ENCODE measurements at places on chromosomes 11 and 22. TPM values are rescaled to one million over a fixed set of nuclear protein-coding genes. Genes with fewer than 3 reads are reported as not detected.

DNA sequence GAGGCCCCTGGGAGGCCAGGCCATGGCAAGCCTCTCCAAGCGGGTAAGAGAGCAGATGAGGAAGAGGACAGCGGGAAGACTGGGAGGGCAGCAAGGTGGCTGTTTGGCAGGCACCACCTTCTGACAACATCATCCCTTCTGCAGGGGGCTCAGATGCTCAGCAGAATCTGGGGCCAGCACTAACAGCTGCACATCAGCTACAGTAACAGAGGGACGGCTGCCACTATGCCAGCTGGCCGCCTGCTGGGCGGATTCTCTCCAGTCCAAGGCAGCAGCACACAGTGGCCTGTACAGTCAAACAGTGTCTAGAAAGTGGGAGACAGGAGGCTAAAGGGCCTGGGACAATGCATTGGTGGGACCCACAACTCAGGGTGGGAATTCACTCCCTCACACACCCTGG lies 10.7 kb upstream of the TXN2 start:
- no peak for DNase-seq
- H3K27me3 ChIP-seq: no peaks in the 10 kb centered on the region
- H3K27ac ChIP-seq: no peak overlapping the region
- H3K4me1 ChIP-seq: no peaks in the 10 kb centered on the region
- H3K36me3 ChIP-seq: no peaks in the 10 kb centered on the region
- H3K4me3 ChIP-seq: no peak overlapping the region

DNA sequence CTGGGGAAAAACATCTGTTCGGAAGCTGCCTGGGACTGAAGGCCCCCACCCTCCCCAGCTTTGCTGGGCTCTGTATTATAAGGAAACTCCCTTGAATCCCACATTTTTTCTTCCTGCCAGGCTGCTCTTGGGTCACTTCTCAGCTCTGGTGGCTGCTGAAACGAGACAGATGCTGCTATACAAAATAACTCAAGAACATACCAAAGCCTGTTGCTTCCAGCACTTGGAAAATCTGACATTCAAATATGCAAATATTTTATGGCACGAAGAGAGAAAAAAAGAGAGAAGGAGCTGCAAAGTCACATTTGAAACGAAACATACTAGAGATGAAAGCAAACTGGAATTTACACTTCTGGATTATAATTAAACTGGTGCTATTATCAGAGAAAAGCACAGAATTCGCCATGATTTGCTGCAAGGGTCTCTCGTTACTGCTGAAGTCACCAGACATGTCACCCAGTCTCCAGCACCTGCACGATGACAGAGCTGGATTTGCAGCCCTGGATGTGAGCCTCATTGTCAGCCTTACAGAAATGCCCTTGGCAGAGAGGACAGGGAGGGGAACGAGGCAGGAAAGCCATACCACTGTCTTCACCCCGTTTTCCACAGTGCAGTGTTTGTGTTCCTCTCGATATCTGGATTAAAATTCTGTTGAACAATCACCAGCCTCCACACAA lies 47.9 kb upstream of the IGSF9B start:
- no peaks in the 10 kb centered on the region for H3K4me1 ChIP-seq
- no peak for DNase-seq
- H3K36me3 ChIP-seq: no peaks in the 10 kb centered on the region
- no peak overlapping the region for H3K27ac ChIP-seq

- H3K36me3 ChIP-seq: peaks cover 41% of the 10 kb centered on the region
- no peak overlapping the region for H3K4me3 ChIP-seq
- no peak overlapping the region for H3K27ac ChIP-seq
- no peaks in the 10 kb centered on the region for H3K4me1 ChIP-seq
- H3K27me3 ChIP-seq: no peaks in the 10 kb centered on the region
Observed at GRCh38 chr22:21807544-21808529, 59.6 kb downstream of the MAPK1 start.

DNA sequence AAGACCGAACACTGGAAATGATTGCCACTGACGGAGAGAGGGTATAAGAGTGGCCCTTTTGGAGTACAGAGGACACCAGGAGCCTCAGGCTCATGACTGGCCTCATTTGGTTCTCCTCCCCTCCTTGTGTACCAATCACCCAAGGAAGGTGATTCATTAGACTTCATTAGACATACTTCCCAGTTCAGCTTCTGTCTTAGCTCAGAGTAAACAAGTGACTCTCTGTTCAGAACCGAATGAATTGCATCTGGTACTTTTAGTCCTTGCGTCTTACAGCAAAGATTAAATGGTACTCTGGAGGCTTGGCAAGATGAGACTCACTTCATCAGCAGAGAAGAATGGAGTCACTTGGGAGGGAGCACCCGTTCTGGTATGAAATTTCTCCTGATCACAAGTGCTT lies 75.2 kb downstream of the ZNRF3 start:
- no peaks in the 10 kb centered on the region for H3K27me3 ChIP-seq
- H3K27ac ChIP-seq: no peak overlapping the region
- H3K4me1 ChIP-seq: peaks cover 10% of the 10 kb centered on the region
- H3K4me3 ChIP-seq: no peak overlapping the region
- DNase-seq: no peak
- no peaks in the 10 kb centered on the region for H3K36me3 ChIP-seq

GRCh38 chr11:133834682-133835592 lies 10.4 kb downstream of the SPATA19 start:
- H3K27me3 ChIP-seq: no peaks in the 10 kb centered on the region
- H3K36me3 ChIP-seq: no peaks in the 10 kb centered on the region
- DNase-seq: peak; percentile 49

GRCh38 chr11:100890789-100891188 lies 203.7 kb downstream of the ARHGAP42 start:
- H3K27me3 ChIP-seq: no peaks in the 10 kb centered on the region
- DNase-seq: no peak
- H3K4me3 ChIP-seq: no peak overlapping the region

GRCh38 chr22:48873191-48873520 lies 954.5 kb downstream of the BRD1 start:
- no peaks in the 10 kb centered on the region for H3K36me3 ChIP-seq
- H3K4me1 ChIP-seq: no peaks in the 10 kb centered on the region
- H3K4me3 ChIP-seq: no peak overlapping the region
- no peak for DNase-seq
- no peaks in the 10 kb centered on the region for H3K27me3 ChIP-seq

- H3K4me3 ChIP-seq: no peak overlapping the region
- no peak for DNase-seq
- H3K27ac ChIP-seq: no peak overlapping the region
- H3K36me3 ChIP-seq: no peaks in the 10 kb centered on the region
- H3K27me3 ChIP-seq: no peaks in the 10 kb centered on the region
- no peaks in the 10 kb centered on the region for H3K4me1 ChIP-seq
Observed at GRCh38 chr11:126598344-126599216, 243.1 kb downstream of the ST3GAL4 start.

DNA sequence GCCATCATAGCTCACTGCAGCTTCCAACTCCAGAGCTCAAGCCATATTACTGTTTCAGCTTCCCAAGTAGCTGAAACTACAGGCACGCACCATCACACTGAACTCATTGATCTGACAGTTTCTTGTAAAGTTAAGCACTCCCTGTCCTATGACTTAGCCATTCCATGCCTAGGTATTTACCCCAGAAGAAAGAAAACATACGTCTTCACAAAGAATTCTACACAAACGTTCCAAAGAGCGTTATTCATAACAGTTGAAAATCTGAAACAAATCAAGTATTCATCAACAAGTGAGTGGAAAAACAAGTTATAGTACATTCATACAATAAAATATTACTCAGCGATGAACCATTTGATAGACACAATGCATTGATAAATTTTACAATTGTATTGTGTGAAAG lies 7.8 kb upstream of the NLRP10 start:
- H3K36me3 ChIP-seq: no peaks in the 10 kb centered on the region
- H3K4me3 ChIP-seq: no peak overlapping the region

DNA sequence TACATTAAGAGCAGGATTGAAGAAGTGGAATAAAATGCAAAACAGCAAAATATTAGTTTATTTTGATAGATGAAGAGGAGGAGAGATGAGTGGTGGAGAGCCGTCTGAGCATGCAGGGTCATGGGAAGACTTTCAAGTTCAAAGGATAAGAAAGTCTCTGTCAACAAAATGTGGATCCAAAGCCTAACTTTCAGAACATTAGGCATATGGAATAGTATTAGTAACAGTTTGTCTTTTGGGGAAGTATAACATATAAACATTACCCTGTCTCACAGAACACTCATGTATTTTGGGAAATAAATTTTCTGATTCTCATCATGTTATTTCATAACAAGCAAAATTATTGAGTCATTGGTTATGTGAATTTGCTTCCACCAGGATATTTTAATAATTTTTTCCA lies 104.3 kb upstream of the CEP126 start:
- H3K27ac ChIP-seq: no peak overlapping the region
- no peaks in the 10 kb centered on the region for H3K36me3 ChIP-seq
- H3K4me3 ChIP-seq: no peak overlapping the region
- no peaks in the 10 kb centered on the region for H3K4me1 ChIP-seq

DNA sequence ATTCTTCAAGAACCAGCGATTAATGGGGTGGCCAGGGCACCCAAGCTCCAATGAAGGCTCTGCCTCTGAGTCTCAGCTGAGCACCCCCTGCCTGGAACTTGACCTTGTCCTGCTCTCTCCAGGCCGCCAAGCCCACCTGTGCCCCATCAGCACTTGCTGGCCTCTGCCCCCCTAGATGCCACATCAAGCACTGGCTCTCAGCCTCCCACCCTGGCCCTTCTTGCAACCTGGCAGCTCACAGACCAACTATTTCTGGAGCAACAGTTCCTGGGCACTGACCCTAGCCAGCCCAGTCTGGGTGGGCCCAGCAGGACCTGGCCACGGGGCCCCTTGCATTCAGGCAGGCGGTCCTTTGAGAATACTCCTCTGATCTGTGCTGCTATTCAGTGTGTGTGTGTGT lies 98.8 kb upstream of the PITPNB start:
- H3K36me3 ChIP-seq: no peaks in the 10 kb centered on the region
- peak; percentile 20 for DNase-seq
- H3K4me1 ChIP-seq: peaks cover 26% of the 10 kb centered on the region
- no peak overlapping the region for H3K27ac ChIP-seq
- no peaks in the 10 kb centered on the region for H3K27me3 ChIP-seq

DNA sequence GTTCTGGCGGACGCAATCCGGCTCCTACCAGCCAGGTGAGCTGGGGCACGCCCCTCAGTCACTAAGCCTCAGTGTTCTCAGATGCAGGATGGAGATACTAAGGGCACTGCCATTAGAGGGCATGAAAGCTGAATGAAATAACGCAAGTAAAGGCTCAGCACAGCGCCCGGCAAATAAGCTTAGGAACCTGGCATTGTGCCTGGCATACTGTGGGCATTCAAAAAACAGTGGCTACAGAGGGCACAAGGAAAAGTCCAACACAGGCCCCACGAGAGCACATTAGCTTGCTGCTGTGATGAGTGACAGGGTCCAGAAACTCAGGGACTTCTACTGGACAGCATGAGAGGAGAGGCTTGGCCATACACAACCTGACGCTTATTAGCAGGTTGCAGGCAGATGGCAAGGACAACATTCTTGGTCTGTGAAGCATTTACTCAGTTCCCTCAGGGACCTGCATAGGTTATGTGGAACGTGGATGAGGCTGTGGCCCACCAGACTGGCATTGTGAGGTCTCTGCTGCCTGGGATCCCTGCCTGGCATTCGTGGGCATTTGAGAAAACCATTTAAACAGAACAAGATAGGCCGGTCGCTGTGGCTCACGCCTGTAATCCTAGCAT lies 12.2 kb downstream of the TXN2 start:
- H3K4me3 ChIP-seq: no peak overlapping the region
- no peaks in the 10 kb centered on the region for H3K27me3 ChIP-seq
- peaks cover 33% of the 10 kb centered on the region for H3K4me1 ChIP-seq
- H3K27ac ChIP-seq: no peak overlapping the region
- peaks cover 33% of the 10 kb centered on the region for H3K36me3 ChIP-seq
- no peak for DNase-seq

DNA sequence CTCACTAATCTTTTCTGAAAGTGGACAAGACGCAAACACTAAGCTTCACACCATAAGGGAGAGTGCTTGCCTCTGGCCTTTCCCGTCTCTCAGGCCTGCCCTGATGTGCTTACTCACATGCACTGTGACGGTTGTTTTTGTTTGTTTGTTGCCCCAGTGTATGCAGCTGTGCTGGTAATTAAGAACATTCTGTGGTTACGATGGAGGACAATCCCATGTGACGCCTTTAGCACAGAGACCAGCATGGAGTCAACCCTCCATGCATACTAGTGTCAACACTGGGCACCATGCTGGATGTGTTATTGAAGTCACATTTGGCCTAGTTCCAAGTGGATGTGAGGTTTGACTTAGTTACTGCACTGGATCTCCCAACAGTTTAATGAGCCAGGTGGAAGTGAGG lies 27.8 kb upstream of the CDON start:
- no peak overlapping the region for H3K4me3 ChIP-seq
- H3K4me1 ChIP-seq: no peaks in the 10 kb centered on the region
- no peaks in the 10 kb centered on the region for H3K27me3 ChIP-seq
- H3K36me3 ChIP-seq: no peaks in the 10 kb centered on the region
- H3K27ac ChIP-seq: no peak overlapping the region

- H3K27ac ChIP-seq: no peak overlapping the region
- no peaks in the 10 kb centered on the region for H3K36me3 ChIP-seq
- H3K4me1 ChIP-seq: no peaks in the 10 kb centered on the region
- DNase-seq: no peak
- no peak overlapping the region for H3K4me3 ChIP-seq
Observed at GRCh38 chr22:20610243-20610686, 102.9 kb downstream of the MED15 start.

DNA sequence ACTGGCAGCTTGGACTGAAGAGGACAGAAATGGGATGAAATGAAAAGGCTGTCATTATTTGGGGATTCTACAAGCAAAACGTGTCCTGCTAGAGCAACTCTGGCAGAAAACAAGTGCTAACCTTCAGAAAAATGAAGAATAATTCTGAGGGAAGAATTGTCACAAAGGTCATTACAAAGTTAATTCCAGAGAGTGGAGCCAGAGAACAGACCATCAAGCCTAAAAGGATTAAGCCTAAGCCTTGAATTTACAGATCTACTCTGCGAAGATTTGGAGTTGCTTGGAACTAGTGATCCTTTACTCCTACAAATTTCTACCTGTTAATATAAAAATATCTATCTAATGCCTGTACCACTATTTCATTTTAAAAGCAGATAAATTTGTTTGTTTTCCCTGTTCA lies 1077.3 kb upstream of the CNTN5 start:
- H3K4me1 ChIP-seq: no peaks in the 10 kb centered on the region
- H3K27ac ChIP-seq: no peak overlapping the region
- H3K36me3 ChIP-seq: no peaks in the 10 kb centered on the region
- no peak for DNase-seq

DNA sequence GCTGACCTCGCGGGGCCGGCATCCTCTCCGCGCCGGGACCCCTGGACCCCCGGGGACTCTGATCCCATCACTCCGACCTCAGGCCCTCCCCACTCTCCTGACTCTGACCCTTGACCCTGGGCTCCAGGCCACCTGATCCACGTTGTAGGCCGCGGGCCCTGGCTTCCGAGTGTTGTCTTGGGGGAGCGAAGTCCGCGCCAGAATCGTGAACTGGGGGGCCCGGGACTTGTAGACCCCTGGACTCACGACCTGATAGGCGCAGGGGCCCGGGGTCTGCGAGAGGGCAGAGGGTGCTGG lies 716 bp upstream of the TYMP start:
- H3K4me3 ChIP-seq: peak overlapping the region; percentile 17
- DNase-seq: no peak
- peak overlapping the region; percentile 77 for H3K27ac ChIP-seq
- H3K27me3 ChIP-seq: no peaks in the 10 kb centered on the region
- no peaks in the 10 kb centered on the region for H3K36me3 ChIP-seq
- H3K4me1 ChIP-seq: peaks cover 26% of the 10 kb centered on the region

The ZNF195 gene
- total RNA-seq: 17.1 TPM

The ACR gene
- 0.61 TPM for total RNA-seq

The RIBC2 gene
- total RNA-seq: 0.49 TPM

The MYRF gene
- total RNA-seq: 2.6 TPM

The ANO5 gene
- 8.8 TPM for total RNA-seq

The CBLIF gene
- not detected for total RNA-seq

The TOB2 gene
- 38.1 TPM for total RNA-seq

The C11orf91 gene
- 0.22 TPM for total RNA-seq

The SDHD gene
- 135 TPM for total RNA-seq

The PSMD13 gene
- 86.4 TPM for total RNA-seq

The GRIK4 gene
- total RNA-seq: 3.9 TPM

The AHNAK gene
- 214 TPM for total RNA-seq
